ENCODE measurements at places on chromosomes 3 and 15.

GRCh38 chr15:89167267-89168176, 53.9 kb downstream of the RLBP1 start:
- DNase-seq = peak; percentile 17

GRCh38 chr15:70383856-70384255, 286.1 kb upstream of the TLE3 start:
- DNase-seq = no peak

- DNase-seq = no peak
Observed at GRCh38 chr3:183439515-183439914, 11.1 kb upstream of the MCF2L2 start.

- no peak for DNase-seq
Observed at GRCh38 chr15:95795386-95795785, 535.1 kb upstream of the NR2F2 start.

- no peak for DNase-seq
Observed at GRCh38 chr3:127835993-127836882, 13.9 kb upstream of the MGLL start.

DNA sequence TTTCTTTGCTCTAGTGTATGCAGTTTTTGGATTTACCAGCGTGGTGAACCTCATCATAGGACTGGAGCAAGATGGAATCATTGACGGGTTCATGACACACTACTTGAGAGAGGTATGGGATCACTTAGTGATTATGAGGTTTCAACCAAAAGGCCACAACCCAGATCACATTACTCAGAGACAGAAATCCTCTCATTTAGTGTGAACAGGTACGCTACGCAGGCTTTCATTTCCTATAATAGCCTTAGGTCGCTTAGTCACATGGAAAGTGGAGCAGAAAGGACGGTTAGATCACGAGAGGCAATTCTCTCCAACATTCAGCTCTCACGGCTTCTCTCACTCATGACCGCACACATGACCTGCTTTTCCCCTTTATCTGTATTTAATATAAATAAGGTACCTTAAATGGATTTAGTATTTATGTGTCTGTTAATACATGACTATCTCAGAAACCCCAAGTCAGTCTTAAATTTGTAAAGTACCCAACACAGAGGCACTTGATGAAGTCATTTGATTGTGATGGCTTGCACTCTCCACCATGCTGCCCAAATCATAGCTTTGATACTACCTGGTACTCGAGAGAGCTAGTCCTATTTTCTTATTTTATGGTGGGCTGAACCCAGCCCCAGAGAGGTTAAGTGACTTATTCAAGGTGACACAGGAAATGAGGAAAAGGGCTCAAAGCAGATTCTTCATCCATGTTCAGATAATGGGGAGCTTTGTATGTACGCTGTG, 8.6 kb downstream of the TM6SF1 start:
- no peak for DNase-seq

DNA sequence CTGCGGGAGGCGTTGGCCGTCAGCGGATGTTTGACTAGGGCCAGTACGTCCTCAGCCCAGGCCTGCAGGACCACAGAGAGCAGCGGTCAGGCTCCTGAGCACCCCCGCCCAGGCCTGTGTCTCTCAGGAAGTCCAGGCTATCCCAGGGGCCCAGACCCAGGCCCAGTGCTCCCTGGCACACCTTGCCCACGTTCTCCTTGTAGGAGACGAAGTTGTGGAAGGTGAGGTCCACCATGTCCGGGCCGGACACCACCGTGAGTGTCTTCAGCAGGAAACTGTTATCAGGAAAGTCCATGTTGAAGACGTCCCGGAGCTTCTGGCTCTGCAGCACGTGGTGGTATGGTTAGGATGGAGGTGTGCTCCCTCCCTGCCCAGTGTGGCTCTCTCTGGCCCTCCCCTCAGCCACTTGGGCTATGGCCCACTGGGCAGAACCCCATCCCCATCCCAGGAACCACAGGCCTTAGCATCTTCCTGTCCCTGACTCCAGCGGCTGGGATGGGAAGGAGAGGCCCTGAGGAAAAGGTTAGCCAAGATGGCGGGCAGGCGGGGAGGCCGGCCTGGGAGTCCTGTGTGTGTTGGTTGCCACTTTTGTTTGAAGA, 5.3 kb downstream of the PLCB2 start:
- DNase-seq = no peak

DNA sequence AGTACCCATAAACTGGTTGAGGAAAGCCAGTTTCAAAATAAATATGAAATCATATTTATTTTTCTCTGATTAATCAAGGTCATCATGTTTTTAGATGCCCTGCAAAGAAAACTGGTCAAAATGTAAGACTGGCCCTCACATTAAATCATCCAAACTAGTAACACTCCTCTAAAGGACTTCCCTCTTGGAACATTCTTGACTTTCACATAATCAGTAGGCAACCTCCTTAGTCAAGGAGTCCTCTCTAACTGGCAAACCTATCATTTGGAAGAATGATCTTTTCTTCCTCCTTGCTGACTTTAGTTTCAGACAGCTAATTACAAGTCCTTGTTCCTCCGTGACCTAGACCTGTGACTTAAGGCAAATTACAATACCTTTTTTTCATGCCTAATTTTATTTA, 82.5 kb upstream of the DCBLD2 start:
- DNase-seq = no peak

DNA sequence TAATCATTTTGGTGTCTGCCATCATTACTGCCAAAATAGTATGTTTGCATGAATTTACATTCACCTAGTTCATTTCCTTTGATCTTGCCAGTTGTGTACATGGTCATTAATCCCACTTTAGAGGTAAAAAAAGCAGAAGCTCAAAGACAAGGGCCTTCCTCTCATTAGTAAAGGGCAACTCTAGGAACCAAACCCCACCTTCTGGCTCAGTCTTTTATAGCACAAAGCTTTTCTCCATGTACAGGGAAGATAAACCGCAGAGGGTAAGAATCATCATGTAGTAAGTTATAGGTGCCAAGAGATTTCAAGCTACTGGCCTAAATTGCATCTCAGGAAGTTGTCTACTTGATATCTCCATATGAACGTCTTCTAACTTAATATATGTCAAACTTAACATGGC, 19.3 kb upstream of the SPG21 start:
- no peak for DNase-seq

DNA sequence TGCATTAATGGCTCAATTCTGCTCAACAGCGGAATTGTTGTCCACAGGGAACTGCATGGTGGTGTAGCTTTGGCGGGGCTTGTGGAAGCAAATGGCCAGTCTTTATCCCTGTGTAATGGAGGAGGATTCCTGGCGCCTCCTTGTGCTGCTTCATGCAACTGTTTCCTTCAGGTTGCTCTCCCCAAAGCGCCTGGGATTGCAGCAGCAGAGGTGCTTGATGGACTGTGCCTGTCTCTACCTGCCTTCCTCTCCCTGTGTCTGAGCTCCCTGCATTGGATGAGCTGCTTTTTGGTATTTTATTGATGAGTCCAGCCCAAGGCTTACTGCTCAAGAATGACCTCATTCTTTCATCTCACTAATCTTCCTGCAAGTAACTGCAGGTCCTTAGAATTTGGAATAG, 72.9 kb upstream of the NDN start:
- no peak for DNase-seq

DNA sequence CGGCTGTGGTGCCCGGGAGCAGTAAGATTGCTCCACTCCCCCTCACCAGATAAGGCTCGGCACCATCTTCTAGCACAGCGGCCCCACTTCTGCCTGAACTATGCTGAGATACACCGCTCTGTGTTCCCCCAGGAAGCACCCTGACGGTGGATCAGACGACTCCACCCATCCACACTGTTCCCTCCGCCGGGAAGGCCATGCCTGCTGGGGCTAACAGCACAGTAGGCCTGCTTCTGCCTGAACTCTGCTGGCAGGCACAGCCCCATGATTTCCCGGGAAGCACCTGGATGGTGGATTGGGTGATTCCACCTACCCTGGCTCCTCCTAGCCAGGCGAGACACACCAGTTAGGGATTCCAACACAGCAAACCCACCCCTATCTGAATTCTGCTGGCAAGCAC, 36.3 kb upstream of the PPM1L start:
- DNase-seq = no peak

DNA sequence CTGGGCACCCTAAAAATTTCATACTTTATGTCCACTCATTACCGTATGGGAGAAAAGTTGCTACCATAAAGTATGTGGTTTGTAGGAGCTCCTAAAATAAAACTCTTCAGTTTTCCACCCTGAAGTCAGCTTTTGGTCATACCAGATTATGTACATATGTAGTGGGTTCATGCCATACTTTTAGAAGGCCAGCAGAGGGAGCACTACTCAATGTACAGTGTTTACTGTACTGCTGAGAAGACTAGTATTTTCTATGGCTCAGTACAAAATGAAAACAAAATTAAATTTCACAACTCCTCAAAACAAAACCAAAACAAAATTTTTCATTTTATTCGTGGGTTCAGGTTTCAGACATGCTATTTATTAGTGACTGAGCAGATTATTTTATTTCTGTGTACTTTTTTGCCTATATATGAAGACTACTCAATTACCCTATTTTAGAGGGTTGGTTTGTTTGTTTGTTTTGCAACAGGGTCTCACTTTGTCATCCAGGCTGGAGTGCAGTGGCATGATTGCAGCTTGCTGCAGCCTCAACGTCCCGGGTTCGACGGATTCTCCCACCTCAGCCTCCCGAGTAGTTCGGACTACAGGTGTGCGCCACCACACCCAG, 24.3 kb downstream of the NXPE3 start:
- peak; percentile 69 for DNase-seq

- DNase-seq = no peak
Observed at GRCh38 chr15:48681353-48681752, 35.8 kb upstream of the FBN1 start.

DNA sequence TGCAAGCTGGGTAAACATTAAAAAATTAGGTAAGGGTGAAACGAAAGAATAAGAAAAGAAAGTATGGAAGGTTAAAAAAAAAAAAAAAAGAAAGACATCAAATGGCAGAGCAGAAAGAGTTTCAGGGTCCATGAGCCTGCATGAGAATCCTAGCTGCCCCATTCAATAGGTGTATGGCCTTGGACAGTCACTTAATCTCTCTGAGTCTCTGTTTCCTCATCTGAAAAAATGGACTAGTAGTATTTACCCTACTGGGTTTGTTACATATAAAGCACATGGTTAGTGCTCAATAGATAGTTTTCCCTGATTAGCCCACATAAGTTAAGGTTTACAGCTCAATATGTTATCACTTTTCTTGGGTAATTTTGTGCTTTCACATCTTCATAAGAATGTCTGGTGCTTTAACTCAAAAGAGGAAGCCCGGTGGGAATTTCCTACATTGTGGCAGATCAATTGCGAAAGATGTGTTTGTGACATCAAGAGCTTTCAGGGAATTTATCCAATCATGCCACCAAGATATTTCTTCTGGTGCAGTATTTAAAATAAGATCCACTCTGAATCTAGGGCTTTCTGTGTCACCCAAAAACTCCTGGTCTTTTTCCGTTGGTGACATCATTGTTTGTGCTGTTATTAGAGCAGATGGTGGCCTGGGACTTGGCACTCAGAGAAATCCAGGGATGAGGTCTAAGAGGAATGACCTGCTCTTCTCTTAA, 57.2 kb upstream of the UBE2E1 start:
- peak; percentile 77 for DNase-seq

GRCh38 chr3:81951636-81952035, 190.2 kb upstream of the GBE1 start:
- DNase-seq = no peak

DNA sequence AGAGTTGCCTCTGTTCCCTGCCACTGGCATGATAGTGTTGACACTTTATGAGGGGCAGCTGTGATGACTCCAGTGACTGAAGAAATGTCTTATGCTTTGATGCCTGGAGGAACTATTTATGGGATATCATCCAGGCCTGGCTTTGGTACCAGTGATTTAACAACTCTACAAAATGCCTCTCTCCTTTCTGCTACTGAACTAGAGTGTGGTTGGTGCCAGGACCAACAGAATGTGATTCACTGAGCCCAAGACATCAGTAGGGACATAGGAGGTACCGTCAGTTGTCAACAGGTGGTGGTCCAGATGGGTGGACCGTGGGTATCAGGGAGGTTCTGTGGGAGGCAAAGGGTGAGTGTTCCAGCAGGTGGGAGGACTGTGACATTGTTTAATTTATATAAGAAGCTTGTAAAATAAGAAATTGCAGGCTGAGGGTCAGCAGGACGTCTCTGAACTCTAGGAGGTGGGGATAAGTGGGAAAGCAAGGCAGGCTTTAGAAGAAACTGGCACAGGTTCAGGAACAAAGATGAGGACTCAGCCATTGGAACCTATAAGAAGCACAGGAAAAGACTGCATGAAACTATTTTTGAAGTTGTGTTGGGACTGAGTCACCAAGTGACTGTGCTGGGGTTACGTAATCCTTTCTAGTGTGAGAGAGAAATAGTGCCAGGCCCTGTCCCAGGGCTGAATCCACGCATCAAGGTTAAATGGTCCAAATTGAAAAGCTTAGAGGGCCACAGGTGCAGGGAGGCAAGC, 28.5 kb upstream of the SLC7A14 start:
- DNase-seq = no peak

DNA sequence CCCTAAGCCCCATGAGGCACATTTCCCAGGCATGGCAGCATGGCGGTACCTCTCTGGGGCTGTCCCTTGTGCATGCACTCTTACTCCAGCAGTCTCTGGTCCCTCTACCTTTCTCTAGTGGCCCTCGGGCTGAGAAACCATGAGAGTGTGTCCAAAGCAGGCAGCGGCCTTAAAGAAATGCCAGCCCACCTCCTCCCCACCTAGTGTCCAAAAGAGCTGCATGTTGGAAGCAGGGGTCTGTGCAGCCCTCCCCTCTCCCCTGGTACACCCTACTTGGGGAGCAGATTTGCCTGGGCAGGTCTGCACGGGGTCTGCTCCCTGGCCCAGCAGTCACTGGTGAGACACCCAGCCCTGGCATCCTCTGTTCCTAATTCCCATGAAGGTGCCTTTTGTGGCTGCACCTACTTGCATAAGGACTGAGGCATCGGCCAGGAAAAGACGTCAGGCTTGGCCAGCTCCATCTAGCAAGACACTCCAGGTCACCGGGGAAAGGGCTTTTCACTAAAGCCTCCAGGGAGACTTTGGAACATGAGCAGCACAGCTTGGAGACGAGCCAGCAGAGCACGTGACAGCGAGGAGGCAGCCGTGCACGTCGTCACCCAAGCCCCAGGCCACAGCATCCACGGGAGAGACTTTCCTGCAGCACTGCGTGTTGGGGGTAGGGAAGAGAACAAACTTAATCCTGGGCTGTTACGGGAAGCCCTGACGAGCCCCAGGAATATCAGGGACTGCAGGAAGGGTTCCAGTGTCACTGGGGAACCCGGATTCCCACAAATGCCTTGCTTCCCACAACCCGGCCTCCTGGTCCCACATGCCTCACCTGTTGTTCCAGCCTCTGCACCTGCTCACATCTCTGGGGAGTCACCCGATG, 38.8 kb downstream of the TM2D3 start:
- DNase-seq = no peak

GRCh38 chr3:193812078-193812725, 219.2 kb downstream of the OPA1 start:
- no peak for DNase-seq

GRCh38 chr15:39710681-39711080, 72.0 kb downstream of the FSIP1 start:
- DNase-seq = no peak

GRCh38 chr3:38637906-38638305, 11.6 kb downstream of the SCN5A start:
- no peak for DNase-seq

GRCh38 chr3:146326875-146327543, 76.1 kb upstream of the PLSCR4 start:
- no peak for DNase-seq

- DNase-seq = no peak
Observed at GRCh38 chr3:13072600-13073325, 466 bp downstream of the IQSEC1 start.

Measured in CD4-positive, alpha-beta T cell treated with Interleukin-4 for 1 hour (primary cell).